Effector memory CD4-positive, alpha-beta T cell (primary cell): ENCODE measurements at places on chromosomes 12 and 14.

DNA sequence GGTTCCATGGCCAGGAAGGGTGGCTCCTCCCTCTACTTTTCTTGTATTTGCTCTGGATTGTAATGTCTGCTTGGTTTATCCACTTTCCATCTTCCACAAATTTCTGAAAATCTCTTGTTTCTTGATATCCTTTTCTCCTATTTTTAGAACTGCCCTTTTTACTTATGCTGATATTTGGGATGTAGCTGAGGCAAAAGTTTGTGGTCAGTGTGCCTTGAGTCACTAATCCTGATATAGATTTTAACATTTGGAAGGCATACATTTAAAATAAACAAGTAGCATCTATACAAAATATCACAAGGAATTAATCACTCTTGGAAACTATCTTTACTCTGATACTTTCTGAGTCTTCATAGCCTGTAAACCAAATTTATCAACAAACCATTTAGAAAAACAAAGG, 11.0 kb downstream of the GRIP1 start:
- DNase-seq = no peak

GRCh38 chr14:91509083-91509877, 830 bp downstream of the PPP4R3A start:
- DNase-seq = peak; percentile 15

- no peak for DNase-seq
Observed at GRCh38 chr12:6573001-6573400, 4.9 kb upstream of the NOP2 start.

DNA sequence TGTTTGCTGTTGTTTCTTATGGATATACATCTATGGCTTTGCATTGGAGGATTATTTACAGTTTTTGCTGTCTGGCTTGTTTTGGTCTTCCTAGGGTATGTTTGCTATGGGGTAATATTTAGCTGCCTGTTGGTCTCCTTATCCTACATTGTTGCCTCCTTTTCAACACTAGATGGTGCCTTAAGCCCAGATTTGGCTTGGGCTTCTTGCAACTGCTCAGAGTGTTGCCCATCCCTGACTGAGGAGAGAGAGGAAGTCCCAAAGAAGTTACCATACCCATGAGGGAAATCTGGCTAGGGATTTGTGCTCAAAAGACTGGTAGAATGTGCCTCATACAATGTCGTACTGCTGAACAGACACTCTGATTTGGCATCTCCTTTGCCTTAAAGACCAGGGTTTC, 94.6 kb upstream of the MUCL1 start:
- DNase-seq = no peak

GRCh38 chr14:78989221-78989620, 819.0 kb downstream of the NRXN3 start:
- DNase-seq = no peak

GRCh38 chr12:132640936-132641335, 22.4 kb downstream of the P2RX2 start:
- DNase-seq = no peak

DNA sequence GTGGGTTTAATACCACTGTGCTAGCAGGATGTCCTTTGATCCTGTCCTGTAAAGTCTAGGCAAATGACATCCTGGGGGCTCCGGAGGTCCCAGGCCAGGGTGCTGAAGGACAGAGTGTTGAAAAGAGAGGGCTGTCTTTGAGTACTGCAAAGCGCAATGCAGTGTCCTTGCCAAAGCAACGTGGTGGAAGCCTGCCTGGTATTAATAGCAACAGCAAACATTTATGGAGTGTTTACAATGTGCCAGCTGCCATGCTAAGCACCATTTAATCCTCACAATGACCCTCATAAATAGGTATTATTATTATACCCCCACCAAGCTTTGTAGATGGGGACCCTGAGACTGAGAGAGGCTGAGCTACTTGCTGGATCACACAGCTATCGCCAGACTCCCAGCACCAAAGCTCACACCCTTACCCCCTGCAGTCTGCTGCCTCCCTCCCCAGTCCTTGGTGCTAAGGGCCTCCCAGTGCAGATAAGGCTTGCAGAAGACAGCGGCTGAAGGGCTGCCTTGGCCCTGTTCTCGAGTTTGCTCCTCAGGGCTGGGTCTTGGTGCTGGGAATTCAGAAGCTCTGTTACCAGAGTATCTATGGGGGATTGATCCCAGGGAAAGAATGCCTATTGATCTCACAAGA, 427.7 kb downstream of the FUT8 start:
- no peak for DNase-seq

DNA sequence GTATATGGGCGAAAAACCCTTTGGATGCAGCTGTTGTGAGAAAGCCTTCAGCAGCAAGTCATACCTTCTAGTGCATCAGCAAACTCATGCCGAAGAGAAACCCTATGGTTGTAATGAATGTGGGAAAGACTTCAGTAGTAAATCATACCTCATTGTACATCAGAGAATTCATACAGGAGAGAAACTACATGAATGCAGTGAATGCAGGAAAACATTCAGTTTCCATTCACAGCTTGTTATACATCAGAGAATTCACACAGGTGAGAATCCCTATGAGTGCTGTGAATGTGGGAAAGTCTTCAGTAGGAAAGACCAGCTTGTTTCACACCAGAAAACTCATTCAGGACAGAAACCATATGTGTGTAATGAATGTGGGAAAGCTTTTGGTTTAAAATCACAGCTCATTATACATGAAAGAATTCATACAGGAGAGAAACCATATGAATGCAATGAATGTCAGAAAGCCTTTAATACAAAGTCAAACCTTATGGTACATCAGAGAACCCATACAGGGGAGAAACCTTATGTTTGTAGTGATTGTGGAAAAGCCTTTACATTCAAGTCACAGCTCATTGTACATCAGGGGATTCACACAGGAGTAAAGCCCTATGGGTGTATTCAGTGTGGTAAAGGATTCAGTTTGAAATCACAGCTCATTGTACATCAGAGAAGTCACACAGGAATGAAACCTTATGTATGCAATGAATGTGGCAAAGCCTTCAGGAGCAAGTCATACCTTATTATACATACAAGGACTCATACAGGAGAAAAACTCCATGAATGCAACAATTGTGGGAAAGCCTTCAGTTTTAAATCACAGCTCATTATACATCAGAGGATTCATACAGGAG, 21.4 kb downstream of the ZNF268 start:
- no peak for DNase-seq

DNA sequence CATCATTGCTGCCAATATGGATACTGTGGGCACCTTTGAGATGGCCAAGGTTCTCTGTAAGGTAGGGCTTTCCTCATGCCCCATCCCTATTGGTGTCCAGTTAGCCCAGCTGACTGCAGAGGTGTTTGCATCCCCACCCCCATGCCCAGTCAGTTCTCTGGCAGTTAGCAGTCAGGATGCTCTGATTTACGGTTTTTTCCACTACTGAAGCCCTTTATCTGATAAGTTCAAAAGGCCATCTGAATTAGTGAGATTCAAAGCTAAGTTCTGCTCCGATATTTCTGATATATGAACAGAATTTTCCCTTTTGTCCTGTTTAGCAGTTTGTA, 773 bp downstream of the GMPR2 start:
- DNase-seq = no peak

- DNase-seq = no peak
Observed at GRCh38 chr12:96093543-96094196, 58.3 kb upstream of the LTA4H start.

DNA sequence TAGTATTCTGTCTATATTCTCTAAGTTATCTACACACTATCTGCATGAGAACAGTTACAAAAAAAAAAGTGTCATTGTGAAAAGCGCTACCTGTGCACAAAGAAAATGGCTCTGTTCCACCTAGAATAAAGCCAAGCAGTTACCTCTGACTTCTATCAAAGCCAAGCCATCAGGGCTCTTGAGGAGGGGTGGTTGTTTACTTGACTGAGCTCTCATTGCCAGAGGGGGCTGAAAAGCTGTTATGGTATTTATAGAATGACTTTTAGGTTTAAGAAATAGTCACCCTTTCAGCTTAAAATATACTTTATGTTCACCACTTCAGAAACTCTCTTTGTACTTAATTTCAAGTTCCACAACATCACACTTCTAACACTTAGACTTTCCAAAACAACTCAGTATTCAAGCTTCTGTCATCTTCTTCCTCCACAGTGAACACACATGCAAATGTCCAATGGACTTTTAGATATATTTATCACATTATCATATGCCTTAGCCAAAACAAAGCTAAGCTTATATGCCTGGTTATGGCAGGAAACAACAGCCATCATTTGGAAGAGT, 7.5 kb downstream of the ITPR2 start:
- no peak for DNase-seq

DNA sequence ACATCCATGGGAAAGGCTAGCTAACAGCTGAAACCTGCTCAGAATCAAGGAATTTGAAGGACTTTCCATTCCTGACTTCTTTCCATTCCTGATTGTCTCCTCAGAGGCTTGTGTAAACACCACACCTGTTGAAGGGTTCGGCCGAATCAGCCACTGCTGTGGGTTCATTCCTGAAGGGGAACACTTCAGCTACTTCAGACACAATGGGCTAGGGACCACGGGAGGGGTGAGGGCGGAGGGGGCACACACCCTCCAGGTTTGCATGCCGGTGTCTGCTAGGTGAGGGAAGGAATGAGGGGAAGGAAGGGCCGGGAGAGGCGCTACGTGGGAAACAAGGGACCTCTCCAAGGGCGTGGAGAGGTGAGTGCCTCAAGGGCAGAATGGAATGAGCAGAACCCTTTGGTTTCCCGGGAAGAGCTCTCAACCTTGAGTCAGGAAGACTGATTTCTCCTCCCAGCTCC, 1.3 kb downstream of the GPRC5A start:
- no peak for DNase-seq

- no peak for DNase-seq
Observed at GRCh38 chr14:68000511-68000910, 180.9 kb downstream of the RAD51B start.

GRCh38 chr14:61132336-61132735, 148.8 kb downstream of the TMEM30B start:
- no peak for DNase-seq

GRCh38 chr14:34348592-34348991, 113.4 kb downstream of the SPTSSA start:
- DNase-seq = no peak

- DNase-seq = no peak
Observed at GRCh38 chr12:96233939-96234461, 39.8 kb downstream of the ELK3 start.

DNA sequence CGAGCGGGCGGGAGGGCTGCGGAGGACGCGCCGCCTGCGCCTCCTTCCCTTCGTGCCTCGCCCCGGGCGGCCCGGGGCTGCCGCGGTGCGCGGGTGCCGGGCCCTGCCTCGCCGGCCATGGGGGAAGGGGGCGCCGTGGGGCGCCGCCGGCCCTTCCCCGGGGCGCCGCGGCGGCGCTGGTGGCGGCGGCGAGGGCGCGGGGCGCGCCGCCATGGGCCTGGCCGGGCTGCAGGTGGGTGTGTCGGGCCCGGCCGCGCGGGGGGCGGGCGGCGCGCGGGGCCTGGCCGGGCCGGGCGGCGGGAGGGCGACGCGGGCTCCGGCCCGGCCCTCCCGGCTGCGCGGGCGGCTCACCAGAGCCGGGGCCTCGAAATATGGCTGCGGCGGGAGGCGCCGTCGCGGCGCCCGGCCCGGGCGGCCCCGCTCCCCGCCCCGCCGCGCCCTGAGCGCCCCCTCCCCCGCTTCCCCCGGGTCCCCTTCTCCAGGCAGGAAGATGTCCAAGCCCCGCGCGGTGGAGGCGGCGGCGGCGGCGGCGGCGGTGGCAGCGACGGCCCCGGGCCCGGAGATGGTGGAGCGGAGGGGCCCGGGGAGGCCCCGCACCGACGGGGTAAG, 5.1 kb downstream of the KMT5A start:
- no peak for DNase-seq

DNA sequence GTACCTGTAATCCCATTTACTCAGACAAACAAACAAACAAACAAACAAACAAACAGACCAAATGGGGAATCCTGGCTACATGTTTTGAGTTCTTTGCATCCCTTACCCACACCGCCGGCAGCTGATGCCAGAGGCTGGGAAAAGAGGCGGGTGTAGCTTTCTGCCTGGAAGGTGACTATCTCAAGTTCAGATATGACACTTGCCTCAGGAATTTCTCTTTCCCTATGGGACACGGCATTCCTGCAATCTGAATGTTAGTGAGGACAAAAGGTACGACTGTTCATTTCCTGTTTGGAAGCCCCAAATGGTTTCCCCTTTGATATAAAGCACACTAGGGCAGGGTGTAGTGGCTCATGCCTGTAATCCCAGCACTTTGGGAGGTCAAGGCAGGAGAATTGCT, 2.9 kb downstream of the MYL2 start:
- DNase-seq = no peak

DNA sequence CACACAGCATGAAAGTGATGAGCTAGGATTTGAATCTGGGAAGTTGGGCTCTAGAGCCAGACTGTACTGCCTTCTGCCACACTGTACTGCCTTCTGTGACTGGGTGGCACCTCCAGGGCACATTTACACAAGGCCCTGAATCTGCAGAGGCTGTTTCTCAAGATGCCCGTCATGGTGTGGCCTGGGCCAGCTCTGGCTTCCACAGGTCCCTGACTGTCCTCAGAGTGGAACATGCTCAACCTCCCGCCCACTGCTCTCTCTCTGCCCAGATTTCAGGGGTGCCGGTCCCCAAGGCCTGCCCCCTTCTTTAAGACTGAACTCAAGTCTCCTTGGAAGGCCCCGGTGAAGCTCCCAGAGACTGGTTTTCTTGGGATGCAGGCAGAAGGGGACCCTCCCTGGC, 50.2 kb downstream of the C14orf132 start:
- no peak for DNase-seq

DNA sequence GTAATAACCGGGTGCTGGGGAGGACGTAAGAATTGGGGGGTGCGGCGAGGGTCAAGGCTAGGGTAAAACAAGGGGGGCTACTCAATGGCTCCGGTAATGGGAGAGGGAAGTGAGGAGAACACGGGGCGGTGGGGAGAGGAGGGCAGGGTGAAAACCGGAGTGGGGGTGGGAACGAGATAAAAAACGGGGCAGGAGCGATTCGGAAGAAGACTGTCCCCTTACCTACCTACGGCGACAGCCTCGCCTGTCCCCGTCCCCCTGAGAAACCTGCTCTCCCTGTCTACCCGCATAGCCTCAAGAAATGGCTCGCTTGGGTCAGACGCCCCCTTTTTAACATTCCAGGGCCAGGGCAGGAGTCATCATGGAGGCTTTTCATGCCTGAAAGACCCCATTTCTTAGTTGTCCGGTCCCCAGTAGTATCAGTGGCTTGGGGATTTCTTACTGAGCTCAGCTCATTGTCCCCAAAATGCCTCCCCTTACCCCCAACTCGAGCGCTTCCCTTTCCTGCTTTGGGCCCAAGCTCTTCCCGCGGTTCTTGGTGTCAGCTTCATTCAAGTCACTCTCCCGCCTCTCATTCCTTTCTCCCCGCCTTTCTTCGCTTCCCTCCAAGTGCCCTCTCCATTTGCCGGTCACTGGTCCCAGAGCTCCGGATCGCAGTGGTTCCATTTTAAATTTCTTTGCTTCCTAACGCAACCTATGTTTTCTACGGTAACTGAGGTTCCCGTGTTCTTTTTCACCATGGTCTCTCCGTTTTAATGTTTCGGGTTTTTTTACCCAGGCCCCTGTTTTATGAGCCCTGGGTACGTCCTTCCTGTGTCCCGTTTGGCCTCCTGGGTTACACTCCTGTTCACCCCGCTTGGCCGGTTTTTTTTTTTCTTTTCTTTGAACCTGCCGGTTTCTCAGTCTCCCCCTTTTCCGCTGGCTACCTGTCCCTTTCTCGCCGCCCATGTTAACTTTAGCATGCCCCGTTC, 1.2 kb upstream of the WSB2 start:
- no peak for DNase-seq
